Cortex of kidney (tissue), 1 donor: ENCODE measurements at places on chromosomes 16 and 17.

- DNase-seq = no peak
These were observed 100.2 kb downstream of the CMIP start for GRCh38 chr16:81544700-81545271.

DNA sequence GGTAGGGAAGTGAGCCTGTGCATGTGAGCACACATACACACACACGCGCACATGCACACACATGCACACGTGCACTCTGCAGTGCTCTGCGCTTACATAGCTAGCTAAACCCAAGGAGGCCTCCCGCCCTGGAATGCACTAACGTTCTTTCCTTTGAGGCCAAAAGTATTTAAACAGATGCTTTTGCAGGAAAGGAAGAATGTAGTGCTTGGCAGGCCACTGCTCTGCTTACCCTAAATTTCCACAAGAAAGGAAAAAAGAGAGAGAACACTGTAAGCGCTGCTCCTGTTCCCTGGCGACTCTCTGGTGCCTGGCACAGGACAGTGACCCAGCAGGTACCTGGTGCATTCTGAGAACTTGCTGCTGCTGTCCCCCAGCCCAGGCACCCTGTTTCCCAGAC lies 31.3 kb upstream of the MRPS23 start:
- no peak for DNase-seq

GRCh38 chr17:60741031-60741430 lies 63.4 kb downstream of the BCAS3 start:
- DNase-seq = no peak

DNA sequence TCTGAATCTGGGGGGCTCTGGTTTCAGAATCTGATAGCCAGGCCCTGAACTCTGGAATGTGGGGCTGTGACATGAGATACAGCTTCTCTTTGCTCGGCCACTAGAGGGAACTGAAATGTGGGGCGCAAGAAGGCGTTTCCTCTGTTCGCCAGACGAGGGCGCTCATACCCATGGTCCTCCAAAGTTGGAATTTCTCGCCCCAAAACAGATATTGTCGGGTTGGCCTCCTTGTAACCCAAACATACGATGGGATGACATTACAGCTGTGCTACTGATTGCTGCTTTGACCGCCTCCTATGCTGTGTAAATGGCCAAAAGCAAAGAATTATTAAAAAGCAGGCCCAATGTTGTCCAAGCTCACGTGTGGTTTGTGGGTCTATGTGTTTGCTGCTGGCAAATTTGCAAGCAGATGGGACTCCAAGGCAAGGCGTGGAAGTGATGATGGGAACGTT lies 13.1 kb upstream of the MSI2 start:
- no peak for DNase-seq

- no peak for DNase-seq
These were observed 8.0 kb downstream of the CDK5R1 start for GRCh38 chr17:32494621-32495358.

GRCh38 chr16:58481931-58482330 lies 18.0 kb upstream of the NDRG4 start:
- no peak for DNase-seq

GRCh38 chr17:50064253-50065001 lies 8.5 kb downstream of the ITGA3 start:
- no peak for DNase-seq

DNA sequence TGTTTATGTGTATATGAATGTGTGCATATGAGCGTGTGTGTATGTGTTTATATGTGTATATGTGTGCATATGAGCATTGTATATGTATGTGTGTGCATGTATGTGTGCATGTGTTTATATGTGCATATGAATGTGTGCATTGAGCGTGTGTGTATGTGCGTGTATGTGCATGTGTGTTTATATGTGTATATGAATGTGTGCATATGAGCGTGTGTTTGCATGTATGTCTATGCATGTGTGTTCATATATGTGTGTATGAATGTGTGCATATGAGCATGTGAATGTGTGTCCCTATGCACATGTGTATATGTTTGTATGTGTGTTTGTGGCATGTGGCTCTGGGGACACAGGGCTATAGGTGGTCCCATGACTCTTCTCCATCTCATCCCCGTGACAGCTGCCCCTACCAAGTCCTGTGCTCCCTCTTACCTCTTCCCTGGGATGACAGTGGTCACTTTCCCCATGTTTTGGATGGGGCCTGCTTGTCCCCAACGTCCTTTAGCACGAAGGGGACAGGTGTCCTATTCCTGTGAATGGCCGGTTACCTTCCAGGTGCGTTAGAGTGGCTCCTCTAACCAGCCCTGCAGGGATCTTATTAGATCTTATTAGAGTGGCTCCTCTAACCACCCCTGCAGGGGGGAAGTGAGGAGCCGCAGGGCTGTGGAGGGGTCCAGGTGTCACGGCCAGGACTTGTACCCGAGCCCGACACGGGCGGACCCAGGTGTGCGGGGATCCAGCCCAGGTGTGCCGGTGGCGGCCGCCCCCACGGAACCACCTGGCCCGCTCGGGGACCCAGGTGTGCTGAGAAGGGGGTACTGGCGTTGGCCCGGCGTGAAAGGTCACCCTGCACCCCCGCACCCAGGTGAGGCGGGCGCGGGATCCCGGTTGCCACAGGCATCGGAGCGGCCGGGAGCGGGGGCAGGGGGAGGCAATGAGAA lies 105.6 kb downstream of the SEC14L1 start:
- no peak for DNase-seq

GRCh38 chr16:24972608-24973220 lies 42.5 kb downstream of the ARHGAP17 start:
- DNase-seq = no peak

- DNase-seq = no peak
These were observed 9.1 kb upstream of the PPP1R1B start for GRCh38 chr17:39617446-39618245.

DNA sequence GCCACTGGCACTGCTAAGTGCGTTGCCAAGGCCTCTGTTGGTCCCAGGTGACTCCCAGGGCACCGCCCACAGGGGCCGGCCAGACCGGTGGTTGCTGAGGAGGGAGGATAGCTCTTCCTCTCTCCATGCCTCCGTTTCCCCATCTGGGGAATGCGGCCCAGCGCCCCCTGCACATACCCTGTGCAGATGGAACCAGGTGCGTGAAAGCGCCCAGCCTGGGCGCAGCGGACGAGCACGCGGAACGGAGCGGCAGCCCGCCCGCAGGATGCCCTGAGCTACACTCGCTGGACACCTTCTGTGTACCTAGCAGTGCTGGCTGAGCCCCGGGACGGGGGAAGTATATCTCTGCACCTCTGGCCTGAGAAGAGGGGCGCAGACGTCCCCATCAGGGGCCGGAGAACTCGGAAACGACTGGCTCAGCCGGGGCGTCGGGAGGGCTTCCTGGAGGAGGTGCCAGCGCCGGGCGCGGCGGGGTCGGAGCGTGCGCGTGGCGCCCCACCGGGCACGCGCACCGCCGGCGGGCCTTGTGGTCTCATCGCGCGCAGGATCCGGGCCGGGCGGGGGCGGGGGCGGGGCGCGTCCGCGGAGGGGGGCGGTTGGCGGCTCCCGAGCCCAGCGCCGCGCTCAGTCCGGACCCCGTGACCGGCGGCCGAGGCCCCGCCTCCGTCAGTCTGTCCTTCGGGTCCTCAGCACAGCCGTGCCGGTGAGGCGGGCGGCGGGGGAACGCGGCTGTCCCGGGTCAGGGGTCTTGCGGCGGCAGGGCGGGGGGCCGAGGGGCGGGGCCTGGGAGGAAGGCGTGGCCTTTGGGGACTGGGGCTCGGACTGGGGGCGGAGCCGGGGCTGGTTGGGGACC lies at the start of the genes CCDC78 and HAGHL:
Gene CCDC78 (minus strand): TSS at position 6 of the 853 bp plus-strand sequence. CDS start 76 bp downstream, outside the sequence.
Gene HAGHL (plus strand): TSS at position 669 of the 853 bp plus-strand sequence. CDS start 404 bp downstream, outside the sequence.
- DNase-seq = no peak

- DNase-seq = no peak
These were observed 264.2 kb upstream of the ZFHX3 start for GRCh38 chr16:73311857-73312723.

DNA sequence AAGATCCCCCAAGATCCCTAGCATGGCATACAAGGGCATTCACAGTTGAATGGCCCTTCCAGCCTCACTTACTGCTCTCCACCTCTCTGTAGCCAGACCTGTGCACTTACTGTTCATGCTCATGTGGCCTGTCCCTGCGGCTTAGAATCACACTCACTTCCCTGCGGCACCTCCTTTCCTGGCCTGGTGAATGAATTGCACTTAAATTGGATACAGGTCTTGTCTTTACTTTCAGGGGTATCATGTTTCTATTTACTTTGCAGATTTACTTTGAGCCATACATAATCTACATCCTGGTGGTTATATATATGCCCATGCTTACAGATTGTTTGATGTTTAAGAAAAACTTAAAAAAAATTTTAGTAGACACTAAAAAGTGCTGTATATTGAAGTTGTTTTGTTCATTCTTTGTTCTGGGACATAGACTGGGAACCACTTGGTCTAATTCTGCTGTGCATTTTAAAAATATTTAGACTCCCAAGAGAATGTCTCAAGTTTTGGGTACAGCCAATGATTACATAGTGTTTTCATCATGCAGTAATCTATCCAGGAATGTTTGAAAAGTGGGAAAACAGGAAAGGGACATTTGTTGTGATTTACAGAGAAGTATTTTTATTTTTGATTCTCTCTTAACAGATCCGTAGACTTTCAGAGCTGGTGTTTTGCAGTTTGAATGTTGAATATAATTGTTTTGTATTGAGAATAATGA lies 63.9 kb downstream of the NUP88 start:
- DNase-seq = no peak

DNA sequence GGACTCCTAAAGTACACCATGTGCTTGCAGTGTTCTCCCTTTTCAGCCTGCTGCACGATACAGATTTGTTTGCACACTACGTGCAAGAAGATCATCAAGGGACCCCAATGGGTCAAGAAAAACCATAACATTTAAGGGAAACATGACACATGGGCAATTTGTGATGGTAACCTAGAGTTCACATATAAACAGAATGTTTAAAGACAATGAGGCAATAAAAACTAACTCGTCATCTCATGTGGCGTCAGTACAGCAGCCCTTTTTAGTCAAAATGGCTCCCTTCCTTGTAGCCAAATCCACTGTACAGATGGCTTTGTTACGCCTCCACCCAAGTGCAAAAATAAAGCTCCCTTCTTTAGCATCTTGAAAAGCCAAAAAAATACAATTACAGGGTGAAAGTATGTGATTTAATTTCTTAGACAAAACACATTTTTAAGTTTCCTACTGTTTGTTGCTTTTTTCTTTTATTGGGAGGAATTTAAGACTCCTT lies 173.7 kb downstream of the CDK5R1 start:
- no peak for DNase-seq

GRCh38 chr16:4640572-4641305 lies 16.1 kb downstream of the MGRN1 start:
- DNase-seq = no peak

- no peak for DNase-seq
These were observed 16.0 kb upstream of the CMTM4 start for GRCh38 chr16:66712512-66712911.

GRCh38 chr17:30939051-30939689 lies 17.4 kb downstream of the ADAP2 start:
- DNase-seq = no peak

- no peak for DNase-seq
These were observed 23.3 kb downstream of the STAT5B start for GRCh38 chr17:42252597-42253550.

GRCh38 chr16:11010575-11011221 lies 66.3 kb downstream of the CLEC16A start:
- no peak for DNase-seq

- no peak for DNase-seq
These were observed 77.5 kb downstream of the ANKRD11 start for GRCh38 chr16:89412811-89413210.

- DNase-seq = no peak
These were observed 1449.7 kb downstream of the CDH8 start for GRCh38 chr16:60586493-60586892.

GRCh38 chr17:75922963-75923874 lies 17.6 kb downstream of the FBF1 start:
- no peak for DNase-seq

- no peak for DNase-seq
These were observed 53.2 kb downstream of the PPM1E start for GRCh38 chr17:58808609-58809563.

DNA sequence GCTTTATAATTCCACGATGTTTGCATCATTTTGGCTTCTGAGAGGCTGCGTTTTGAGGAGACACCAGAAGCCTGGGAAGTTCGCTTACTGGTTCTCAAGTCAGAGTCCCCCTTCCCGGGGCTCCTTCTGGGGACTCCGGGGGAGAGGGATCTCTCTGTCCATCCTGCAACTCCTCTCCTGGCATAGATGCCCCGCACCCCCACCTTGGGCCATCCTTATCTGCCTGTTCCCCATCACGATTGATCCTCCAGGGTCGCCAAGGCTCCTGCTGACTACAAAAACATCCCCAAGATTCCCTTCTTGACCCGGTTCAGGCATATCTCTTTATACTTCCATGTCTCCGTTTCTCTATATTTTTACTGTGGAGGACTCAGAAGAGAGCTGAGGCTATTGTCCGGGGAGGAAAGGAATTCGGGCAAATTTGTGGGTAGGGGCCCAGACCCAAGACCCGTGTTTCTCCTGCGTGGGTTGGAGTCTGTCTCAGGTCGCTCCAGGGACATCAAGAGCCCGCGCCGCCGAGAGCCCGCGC lies 18.4 kb upstream of the HOXB13 start:
- DNase-seq = no peak

DNA sequence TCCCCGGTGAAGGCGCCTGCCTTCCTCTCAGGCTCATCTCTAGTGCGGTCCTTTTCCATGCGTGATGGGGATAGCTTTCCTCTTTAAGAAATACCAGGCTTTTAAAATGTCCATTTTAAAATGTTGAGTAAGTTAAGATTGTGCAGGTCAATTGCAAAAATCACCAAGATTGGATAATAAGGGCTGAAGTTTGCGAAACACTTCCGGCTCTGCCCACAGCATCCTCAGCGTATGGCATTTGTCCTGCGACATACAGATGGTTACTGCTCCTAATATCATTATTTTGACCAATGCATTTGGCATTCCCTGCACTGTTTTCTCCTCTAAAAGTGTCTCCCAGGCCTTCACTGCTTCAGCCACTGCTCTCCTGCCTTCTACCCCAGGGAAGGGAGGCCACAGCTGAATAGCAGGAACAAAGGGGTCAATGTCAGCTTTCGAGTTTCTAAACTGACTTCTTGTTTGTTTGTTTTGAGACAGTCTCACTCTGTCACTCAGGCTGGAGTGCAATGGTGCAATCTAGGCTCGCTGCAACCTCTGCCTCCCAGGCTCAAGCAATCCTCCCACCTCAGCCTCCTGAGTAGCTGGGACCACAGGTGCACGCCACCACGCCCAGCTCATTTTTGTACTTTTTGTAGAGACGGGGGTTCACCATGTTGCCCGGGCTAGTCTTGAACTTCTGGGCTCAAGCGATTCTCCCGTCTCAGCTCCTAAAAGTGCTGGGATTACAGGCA lies 91.9 kb downstream of the CRISPLD2 start:
- no peak for DNase-seq

- no peak for DNase-seq
These were observed 921.4 kb upstream of the EEF2KMT start for GRCh38 chr16:6018848-6019489.

GRCh38 chr17:32504166-32504990 lies 17.6 kb downstream of the CDK5R1 start:
- DNase-seq = no peak
